ENCODE measurements at places on chromosomes 1 and 21.
A peak's percentile ranks its signal among the peaks of the same experiment; 100 is the strongest.

DNA sequence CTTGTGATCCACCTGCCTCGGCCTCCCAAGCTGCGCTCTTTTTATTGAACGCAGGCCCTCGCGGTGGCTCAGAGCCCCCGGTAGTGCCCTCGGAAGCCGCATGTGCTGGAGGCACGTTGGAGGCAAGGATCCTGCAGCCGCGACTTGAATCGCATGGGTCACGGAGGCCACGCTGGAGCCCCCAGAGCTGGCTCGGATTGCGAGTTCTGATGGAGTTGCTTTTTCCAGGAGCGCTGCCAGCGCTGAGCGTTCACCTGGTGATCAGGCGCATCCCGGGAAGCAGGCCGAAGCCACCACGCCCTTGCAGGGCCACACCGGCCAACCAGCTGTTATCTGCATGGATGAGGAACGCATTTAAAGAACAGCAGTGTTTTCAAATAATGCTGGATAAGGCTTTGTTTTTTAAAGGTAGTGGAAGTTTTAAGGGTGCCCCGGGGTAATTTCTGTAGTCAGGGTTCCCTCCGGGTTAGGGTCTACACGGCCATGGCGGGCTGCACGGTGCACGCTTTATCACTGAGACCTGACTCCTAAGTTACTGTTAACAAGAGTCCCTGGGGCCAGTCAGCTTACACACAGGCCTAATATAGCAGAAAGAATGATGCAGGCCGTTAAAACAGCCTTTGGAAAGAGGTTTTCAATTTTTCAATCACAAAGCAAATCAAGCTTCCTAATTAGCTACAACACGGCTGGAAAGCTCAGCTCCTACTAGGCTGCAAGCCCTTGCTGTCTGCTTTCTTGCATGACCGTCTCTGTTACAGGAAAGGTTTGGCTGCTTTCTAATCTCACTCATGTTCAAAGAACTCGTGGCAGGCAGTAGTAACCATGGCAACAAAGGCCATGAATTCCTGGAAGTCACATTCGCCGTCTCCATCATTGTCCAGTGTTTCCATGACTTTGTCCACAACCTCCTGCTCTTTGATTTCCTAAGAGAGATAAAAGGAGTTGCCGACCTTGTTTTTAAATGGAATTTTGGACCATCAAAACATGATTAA, 6.0 kb downstream of the S100B start:
- no peak for DNase-seq

- no peak for DNase-seq
Measured at GRCh38 chr1:89310505-89310904, 37.8 kb upstream of the GBP5 start.

DNA sequence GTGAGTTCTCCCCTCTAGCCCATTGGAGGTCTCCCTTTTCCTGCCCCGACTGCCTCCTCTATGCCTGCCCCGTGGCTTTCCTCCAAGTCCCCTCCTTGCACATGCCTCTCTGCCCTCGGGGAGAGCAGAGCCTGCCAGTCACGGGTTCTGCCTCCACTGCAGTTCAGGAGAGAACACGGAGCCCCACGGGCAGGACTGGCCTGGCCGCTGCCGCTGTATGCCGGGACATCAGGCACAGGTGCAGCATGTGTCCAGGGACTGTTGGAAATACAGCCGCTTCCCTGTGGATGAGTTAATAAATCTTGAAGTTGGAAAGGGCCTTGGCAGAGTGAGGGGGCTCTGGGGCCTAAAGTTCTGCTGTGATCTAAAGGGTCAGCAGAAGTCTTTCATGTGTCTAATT, 676.6 kb downstream of the MATN1 start:
- no peak for DNase-seq

DNA sequence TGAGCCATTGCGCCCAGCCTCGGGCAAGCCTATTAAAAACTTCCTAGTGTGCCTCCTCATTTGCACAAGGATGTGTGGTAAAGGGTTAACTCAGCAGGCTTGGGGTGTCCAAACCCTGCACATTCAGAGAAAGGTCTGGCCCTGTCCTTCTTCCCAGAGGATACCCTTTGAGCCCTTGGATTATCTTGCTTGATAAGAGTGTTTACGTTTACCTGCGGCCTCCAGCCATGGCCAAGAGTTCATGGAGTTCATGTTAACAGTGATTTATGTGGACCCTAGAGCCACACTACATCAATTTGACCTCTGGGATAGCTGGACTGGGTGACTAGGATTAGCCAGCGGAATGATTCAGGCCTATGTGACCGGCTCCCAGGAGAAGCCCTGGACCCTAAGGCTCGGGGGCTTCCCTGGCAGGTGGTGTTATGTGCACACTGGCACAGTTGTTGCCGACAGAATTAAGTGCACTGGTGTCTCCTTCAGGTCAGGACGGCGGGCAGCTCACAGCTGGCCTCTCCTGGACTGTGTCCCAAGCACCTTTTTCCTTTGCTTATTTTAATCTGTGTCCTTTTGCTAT, 7.7 kb upstream of the TCP10L start:
- no peak for DNase-seq

- no peak for DNase-seq
Measured at GRCh38 chr1:83527987-83528386, 470.9 kb downstream of the TTLL7 start.

DNA sequence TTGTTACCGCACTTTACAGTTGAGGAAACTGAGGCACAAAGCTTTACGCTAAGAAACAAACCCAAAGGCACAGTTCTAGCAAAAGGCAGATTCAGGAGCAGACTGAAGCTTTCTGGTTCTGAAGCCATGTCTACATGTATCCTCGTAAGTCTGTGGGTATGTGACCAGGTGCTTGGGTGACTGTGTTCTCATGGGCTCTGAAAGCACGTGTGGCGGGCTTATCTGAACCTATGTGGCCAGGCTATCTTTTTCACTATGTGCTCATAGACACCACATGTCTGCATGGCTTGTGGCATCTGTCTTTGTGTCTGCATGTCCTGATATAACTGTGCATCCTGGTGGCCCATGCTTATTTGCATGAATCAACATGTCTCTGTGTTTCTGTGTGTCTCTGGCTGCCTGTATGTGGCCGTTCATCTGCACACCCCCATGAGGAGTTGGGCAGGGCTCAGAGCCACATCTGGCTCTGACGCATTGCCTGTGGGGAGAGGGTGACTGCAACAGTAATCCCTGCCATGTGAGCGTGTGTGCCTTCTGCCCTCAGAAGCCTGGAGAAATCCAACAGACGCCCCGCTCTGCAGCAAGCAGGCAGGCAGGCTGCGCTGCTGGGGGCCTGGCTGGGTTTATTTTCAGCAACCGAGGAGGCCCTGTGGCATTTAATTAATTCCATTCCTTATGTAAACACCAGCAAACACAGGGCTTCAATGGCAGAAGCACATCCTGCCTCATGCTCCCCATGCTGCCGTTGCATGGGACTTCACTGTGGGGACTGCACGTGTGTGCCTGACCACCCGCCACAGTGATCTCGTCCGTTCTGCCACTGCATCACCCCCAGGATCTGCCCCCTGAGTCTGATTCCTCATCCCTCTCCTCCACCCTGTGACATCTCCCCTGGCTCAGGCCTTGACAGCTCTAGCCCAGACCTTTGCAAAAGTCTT, 115.4 kb downstream of the TRABD2B start:
- DNase-seq: no peak

- DNase-seq: peak; percentile 9
Measured at GRCh38 chr1:32014199-32014947, 705 bp downstream of the KHDRBS1 start.

- DNase-seq: no peak
Measured at GRCh38 chr1:54475357-54475881, 69.2 kb upstream of the SSBP3 start.

DNA sequence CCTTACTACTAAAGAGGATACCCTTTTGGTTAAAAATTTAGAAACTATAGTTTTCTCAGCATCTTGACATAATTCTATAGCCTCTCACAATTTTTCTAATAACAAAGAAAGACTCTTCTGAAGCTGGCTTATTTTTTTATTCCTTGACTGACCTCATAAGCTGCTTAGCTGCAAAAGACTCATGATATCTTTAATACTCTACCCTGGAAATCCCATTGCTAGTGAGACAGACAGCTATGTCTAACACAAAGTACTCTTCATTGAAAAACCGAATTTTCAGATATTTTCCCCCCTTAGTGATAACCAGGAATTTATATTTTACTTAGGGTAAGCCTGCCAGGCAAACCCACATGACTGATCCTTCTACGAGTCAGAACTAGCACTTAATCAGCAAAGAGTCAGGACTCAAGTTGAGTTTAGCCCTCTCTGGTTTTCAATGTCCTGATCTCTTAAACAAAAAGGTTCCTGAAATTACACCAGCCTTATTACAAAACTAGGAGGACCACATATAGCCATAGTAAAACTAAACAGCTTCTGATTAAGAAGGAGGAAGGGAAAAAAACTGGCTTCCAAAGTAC, 56.9 kb downstream of the ENAH start:
- no peak for DNase-seq

DNA sequence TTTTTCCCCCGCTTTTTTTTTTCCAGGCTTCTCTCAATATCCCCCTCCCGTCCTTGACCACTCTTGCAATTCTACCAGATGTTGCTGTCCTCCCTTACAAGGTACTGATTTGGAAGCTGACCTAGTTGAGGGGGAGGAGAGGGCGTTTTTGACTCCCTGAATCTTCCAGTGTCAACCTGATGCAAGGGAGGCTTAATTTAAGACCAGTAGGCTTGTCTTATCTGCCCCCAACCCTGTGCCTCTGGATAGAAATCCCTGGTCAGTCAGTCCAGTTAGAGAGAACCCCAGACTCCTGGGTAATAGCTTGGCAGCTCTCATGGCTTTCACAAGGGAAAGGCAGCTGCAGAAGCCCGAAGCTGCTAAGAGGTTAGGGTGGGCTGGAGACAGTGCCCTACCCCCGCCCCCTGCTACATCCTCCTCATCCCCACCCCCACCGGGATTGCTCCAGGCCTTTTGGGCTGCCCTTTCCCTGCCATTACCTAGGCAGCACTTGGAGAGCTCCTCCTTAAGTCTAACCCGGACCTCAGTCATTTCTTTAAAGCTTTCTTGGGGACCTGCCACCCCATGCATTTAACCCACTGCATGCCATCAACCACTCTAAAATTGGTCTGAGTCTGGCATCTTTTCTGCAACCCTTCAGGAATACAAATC, 3.6 kb downstream of the ACKR1 start:
- DNase-seq: no peak

DNA sequence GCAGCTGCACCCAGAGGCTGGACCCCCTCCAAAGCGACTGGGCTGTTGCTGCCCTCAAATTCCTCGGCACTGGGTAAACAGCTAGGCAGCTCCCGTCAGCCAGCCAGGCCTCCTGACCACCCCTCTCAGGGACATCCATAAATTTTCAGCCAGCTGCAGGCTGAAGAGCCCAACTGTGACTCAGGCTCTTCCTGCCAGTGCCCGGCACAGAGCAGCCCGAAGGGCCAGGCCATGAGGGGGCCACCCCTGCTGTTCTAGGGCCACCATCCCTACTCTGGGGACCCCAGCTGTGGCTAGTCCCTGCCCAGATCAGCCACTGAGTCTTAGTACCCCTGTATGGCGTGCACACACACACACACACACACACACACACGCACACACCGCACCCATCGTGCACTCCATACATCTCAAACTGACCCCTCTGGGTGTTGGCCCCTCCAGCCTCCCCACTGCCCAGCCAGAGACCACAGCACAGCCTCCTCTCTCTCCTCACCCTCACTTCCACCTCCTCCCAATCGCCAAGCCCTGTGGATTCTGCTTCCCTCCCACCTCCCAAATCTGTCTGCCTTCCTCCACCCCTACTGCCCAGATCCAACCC, 6.2 kb upstream of the LAPTM5 start:
- no peak for DNase-seq

DNA sequence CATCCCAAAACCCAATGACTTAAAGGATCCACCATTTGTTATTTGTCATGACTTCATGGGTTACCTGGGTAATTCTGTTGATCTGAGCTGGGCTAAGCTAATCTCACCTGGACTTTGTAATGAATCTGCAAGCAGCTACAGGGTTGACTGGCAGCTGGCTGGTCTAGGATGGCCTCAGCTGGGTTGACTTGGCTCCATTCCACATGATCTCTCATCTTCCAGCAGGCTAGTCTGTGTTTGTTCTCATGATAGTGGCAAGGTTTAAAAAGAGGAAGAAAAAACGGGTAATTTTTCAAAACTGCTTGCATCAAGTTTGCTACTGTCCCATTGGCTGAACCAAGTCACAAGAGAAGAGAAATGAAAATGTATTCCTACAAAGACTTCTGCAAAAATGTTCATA, 24.8 kb upstream of the ZMYM4 start:
- no peak for DNase-seq

- DNase-seq: no peak
Measured at GRCh38 chr1:92795166-92795565, 10.3 kb upstream of the EVI5 start.

DNA sequence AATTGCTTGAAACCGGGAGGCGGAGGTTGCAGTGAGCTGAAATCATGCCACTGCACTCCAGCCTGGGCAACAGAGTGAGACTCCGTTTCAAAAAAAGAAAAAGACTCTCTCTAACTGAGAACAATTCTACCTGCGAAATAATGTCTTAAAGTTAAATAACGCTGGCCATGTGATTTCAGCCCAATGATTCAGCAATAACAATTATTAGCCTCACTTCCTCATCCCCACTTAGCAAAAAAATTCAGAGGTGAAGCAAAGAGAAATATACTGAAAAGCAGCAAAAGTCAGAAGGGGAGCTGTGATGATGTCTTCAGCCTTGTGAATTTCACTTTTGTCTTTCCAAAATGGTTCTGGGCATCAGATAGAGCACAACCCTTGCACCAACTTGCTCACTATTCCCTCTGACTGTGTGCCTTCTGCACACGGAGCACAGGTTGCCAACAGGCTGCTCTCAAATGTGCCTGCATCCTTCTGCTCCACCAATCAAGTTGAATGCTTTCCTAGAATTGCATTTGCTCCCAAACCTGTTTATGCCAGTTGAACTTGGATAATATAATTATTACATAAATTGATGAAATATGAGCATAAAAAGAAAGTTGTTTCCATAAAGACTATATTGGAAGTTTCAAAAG, 79.8 kb upstream of the IPO9 start:
- no peak for DNase-seq

Measured in stimulated activated CD8-positive, alpha-beta memory T cell treated with anti-CD3 and anti-CD28 coated beads, Interleukin-7, amount 100 ng/mL, for 48 hours (primary cell).